Hematopoietic multipotent progenitor cell treated with erythropoietin and hydrocortisone succinate and interleukin-3 and kit ligand, for 6 days (in vitro differentiated cells): ENCODE measurements at places on chromosomes 13 and 19.
A peak's percentile ranks its signal among the peaks of the same experiment; 100 is the strongest.

- no peak for DNase-seq
Observed at GRCh38 chr13:53121131-53121773, 92.6 kb downstream of the OLFM4 start.

DNA sequence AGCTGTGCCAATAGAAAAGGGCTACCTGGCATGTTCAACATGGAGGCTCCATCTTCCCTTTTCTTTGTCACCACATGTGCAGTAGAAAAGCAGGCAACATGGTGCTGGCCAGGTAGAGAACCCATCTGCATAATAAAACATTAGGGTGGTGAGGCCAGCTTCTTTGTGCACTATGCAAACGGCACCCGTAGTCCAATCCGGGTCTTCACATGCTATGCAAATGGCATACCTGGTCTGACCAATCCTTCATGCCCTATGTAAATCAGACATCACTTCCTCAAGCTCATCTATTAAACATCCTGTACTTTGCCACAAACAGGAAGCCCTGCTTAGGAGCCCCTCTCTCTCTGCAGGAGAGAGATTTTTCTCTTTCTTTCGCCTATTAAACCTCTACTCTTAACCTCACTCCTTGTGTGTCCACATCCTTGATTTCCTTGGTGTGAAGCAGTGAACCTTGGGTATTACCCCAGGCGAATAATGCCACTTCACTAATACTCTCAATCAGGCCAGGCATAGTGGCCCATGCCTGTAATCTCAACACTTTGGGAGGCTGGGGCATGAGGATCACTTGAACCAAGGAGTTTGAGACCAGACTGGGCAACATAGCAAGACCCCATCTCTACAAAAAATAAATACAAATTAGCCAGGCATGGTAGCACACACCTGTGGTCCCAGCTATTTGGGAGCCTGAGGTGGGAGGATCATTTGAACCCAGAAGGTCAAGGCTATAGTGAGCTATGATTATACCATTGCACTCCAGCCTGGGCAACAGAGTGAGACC is 111.3 kb upstream of the MRI1 start:
- no peak for DNase-seq

DNA sequence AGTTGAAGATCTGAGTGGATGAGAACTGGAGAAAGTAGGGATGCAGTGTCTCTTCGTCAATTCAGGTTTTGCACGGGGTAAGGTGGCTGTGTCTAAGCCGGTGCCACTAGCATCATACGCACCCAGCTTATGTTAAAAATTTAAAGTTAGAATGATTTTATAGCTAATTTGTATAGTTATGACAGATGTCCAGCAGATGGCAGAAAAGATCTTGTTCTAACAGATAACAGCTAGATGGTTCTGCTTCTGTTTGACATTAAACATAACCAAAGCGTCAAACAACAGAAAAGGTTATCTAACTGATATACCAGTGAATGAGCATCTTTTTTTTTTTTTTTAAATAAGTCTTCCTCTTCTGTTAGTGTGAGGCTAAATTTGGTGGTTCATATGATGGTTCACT is 18.8 kb upstream of the EDDM13 start:
- peak; percentile 94 for DNase-seq

GRCh38 chr19:548886-549830 is 5.3 kb downstream of the GZMM start:
- no peak for DNase-seq

GRCh38 chr19:52602941-52603340 is 32.9 kb downstream of the ZNF701 start:
- no peak for DNase-seq

- no peak for DNase-seq
Observed at GRCh38 chr13:22210134-22210930, 539.5 kb downstream of the FGF9 start.

- DNase-seq: no peak
Observed at GRCh38 chr19:1410136-1410786, 2.9 kb downstream of the DAZAP1 start.
